Femur (tissue), 1 donor: ENCODE measurements at places on chromosomes 7 and 10.

DNA sequence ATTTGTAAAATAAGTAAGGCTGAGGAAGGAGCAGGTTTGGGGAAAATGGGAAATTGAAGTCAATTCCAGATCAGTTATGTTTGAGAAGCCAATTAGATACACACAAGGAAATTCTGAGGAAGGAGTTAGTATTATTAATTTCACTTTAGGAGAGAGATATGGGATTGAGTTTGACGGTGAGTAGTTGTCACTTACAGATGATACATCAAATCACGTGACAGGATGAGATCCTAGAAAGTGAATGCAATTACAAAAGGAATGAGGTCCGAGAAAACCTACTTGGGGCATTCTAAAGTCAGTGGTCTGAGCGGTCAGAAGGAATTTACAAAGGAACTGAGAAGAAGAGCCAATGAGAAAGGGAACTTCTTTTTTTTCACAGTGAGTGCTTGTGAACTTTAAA lies 364.3 kb upstream of the TMEM229A start:
- no peak for DNase-seq

GRCh38 chr10:114629083-114629823 lies 28.8 kb downstream of the ABLIM1 start:
- DNase-seq: no peak

- peak; percentile 70 for DNase-seq
Observed at GRCh38 chr10:43679509-43679908, 30.8 kb upstream of the ZNF32 start.

GRCh38 chr10:123640016-123640535 lies 26.1 kb upstream of the GPR26 start:
- DNase-seq: no peak

DNA sequence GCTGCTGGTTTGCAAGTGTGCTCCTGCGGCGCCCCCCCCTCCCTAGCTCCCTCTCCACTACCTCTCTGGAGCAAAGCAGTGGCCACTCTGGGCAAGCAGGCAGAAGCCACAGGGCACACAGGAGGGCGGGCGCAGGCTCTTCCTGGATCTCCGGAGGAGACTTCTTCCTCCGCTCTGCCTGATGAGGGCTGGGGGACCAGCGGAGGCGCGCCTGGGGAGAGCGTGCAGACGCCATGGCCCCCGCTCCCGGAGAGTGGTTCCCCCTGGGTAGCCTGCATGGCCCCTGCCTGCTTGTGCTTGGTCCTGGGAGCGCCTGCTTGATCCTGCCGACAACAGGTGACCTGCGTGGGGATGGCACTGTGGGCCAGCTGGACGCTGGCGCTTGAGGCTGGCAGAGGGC lies 29.0 kb downstream of the ANKMY2 start:
- DNase-seq: no peak

GRCh38 chr10:95273393-95274312 lies 17.1 kb downstream of the PDLIM1 start:
- DNase-seq: no peak

DNA sequence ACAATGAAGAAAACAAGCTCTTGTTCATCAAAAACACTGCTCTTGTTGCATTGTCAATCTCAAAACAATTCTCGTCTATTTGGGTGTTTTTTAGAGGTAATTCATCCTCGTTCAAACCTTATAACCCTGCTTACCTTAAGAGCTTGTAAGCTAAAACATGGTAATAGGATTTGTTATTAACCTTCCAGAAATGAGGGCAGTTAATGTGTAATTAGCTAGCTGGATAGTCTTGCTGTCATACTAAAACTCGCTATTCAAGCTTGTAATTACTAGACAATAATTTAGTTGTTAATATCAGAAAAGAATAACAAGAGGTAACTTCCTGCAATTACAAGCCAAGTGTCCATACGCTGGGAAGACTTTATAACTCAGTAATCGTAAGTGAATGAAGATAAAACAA lies 101.6 kb downstream of the UBE2H start:
- no peak for DNase-seq

- no peak for DNase-seq
Observed at GRCh38 chr10:19908991-19909696, 92.9 kb downstream of the PLXDC2 start.

- DNase-seq: no peak
Observed at GRCh38 chr7:49396229-49396628, 377.2 kb upstream of the VWC2 start.

- DNase-seq: peak; percentile 4
Observed at GRCh38 chr10:96365571-96365970, 6.8 kb upstream of the OPALIN start.

- DNase-seq: no peak
Observed at GRCh38 chr7:130231792-130232191, 24.1 kb downstream of the SSMEM1 start.

DNA sequence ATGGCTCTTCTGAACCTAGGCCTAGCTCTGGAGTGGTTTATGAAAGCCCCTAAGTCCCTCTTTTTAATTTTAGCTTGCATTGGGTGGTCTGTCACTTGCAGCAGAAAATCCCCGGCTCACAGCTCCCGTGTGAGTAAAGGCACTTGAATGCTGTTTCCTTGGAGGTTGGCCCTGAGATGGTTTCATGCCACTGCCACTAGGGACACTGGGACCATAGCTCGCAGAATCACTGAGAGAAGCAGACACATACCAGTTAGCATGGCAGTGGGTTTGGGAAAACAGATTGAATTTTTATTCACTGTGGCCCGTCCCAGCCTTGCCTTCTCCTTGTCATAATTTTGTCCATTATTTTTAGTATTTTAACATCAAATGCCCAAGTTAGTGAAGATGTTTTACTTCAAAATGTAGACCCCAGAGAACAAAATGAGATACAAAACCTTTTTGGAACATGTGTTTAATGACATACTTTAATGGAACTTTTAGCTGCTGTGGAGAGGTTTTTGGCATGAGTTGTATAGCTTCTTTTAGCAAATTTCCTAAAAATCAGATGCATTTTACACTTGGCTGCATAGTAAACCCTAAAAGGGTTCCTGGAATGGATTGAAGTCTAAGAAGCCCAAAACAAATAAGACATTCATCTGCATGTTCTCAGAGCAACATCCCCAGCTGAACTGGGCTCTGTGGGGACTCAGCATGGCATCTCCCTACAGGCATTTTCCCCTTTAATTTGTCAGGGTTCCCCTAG lies 259.7 kb upstream of the PITRM1 start:
- DNase-seq: no peak

- peak; percentile 40 for DNase-seq
Observed at GRCh38 chr10:114879093-114879492, 57.5 kb downstream of the FHIP2A start.

DNA sequence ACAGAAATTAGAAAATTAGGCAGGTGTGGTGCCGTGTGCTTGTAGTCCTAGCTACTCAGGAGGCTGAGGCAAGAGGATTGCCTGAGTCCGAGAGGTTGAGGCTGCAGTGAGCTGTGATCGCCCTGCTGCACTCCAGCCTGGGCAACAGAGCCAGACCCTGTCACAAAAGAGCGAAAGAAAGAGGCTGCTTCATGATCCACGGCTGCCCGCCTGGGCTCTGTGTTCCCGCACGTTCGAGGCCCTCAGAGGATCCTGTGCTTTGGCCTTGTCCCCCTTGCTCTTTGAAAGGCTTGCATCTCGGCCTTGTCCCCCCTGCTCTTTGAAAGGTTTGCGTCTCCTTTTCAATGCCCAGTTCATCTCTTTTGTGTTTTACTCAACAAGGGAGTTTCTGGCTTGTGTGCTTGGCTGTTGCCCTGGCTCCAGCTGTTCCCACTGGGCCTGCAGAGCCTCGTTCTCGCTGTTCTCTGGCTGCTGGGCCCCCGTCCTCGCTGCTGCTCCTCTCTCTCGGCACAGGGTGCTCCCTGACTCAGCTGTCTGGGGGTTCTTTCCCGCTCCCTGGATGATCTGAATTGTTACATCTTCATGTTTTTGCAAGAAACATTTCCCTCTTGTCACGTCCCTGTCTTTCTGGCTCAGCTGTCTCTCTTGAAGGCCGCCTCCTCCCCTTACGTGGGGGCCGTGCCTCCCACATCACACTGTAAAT lies 45.1 kb upstream of the INPP5A start:
- peak; percentile 26 for DNase-seq

DNA sequence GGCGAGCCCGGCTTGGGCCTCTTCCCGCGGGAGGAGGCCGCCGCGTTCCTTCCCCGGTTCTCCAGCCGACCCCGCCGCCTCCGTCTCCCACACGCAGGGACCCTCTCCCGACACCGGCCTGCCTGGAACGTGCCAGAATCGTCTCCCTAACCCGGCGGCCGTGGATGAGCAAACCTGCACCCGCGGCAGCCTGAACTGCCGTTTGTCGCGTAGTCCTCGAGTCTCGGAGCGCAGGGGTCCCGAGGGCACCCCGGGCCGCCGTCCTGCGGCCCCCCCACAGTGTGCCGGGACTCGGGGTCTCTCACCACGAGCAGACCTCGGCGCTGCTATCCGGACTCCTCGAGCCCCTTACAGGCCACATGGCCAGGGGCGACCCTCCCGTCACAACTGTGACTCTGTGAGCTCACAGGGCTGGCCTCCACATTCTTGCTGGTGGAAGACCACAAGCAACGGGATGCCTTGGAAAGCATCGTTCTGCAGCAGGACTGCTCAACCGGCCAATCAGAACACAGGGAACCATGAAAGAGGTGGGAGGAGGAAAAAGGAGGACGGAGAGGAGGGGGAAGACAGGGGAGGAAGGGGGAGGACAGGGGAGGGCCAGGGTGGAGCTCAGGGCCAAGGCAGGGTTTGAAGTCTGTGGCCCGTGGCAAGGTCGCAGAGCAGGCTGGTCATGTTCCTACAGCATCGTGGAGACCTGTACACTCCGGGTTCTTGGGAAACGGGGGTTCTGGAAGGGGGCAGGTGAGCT lies 276.9 kb downstream of the DNAJB6 start:
- DNase-seq: no peak

GRCh38 chr10:11093771-11094736 lies 76.4 kb downstream of the CELF2 start:
- no peak for DNase-seq

DNA sequence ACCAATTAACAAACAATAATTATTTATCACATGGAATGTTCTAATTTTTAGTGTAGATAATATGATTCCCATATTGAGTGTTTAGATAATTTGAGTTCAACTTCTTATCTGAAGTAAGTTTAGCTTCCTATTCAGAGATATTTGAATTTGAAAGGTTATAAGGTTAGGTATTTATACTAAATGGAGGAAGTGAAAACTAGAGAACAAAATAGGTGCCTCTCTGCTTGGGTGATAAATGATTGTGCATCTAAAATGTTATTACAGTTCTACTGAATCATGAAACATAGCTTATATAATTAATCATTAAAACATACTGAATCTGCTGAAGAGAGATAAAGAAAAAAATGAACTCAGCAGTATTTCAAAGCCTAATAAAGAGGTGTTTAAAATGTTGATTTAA lies 1174.3 kb downstream of the XPNPEP1 start:
- DNase-seq: no peak

DNA sequence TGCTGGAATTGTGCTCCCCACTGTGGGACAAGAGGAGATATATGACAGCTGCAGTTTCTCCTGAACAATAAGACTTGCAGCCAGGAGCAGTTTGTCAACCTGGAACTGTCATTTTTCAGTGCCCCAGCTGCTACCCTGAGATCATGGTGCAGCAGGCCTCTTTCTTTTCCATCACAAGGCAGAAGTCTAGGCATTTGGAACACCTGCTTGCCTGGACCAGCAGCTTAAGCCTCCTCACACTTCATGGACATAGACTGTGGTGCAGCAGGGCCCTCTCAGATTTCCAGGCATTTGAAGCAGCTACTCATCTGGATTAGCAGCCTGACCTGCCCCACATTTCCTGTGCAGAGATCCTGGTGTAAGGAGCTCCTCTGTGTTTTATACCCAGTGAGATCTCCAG lies 450.7 kb upstream of the TEX47 start:
- no peak for DNase-seq

GRCh38 chr7:151110941-151111645 lies 24.8 kb downstream of the AGAP3 start:
- peak; percentile 84 for DNase-seq

GRCh38 chr10:75019370-75019769 lies 92.1 kb upstream of the SAMD8 start:
- no peak for DNase-seq

DNA sequence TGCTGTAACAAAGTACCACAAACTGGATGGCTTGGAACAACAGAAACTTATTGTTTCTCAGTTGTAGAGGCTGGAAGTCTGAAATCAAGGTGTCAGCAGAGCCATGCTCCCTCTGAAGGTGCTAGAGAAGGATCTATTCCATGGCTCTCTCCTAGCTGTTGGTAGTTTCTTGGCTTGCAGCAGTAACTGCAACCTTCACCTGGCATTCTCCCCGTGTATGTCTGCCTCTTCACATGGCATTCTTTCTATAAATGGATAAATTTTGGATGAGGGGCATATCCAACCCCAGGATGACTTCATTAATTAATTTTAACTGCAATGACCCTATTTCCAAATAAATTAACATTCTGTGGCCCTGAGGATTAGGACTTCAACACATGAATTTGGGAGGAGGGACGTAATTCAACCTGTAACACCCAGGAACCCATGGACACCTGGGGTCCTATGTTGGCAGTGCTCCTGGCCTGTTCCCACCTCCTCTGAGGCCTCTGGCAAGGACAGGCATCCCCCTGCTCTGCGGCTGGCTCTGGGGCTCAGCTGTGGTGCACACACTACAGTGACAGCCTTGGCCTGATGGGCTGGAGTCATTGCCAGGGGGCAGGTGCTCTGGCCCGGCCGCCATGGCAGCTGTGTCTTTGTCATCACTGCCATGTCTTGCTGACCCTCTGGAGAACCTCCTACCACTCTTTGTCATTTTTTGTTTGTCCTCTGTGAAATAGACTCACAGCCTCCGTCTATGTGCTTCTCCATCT lies 30.8 kb downstream of the LSMEM1 start:
- DNase-seq: peak; percentile 41

DNA sequence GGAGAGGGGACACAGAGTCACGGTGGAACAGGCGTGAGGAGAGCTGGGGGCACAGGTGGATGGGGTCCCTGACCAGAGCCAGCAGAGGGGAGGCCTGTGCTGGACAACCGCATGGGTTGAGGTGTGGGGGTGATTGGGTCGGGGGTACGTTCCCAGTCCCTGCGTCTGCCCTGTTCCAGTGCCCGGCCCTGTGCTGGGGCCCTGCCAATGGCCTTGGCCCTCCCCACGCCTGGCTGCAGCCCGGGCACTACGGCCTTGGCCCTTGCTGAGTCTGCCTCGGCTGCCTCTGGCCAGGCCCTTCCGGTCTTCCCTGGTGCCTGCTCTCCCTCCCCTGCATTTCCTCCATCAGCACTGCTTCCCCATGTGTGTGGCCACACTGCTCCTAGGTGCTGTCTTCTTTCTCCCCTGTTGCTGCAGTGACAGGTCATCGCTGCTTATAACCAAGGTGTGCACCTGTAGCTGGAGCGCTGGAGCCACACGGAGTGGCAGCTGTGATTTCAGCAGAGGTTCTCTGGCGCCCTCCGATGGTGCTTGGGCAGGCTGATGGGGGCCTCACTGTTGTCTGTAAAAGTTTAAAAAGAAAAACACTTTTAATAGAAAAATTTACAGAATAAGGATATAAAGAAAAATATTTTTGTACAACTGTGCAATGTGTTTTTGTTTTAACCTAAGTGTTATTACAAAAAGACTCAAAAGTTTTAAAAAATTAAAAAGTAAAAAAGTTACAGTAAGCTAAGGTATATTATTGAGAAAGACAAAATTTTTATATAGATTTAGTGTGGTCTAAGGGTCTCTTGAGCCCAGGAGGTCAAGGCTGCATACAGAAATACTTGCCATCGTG lies 45.2 kb upstream of the BHLHA15 start:
- no peak for DNase-seq
